ENCODE measurements at places on chromosomes 7 and 10.

DNA sequence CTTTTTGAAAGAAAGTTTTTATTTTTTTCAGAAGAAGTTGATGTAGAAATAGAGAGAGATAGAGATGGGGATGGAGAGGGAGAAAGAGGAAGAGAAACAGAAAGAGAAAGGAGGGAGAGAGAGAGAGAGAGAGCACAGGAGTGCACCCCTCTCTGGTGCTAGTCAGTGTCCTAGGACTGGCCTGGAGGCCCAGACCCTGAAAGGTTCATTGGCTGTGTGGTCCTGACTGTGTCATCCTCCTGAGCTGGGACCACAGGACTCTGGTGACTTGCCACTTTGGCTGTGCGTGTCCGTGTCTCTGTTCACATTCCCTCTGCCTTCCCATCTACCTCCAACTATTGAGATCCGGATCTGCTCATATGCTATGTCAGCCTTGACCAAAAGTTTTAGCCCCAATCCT is 62.1 kb upstream of the SHH start:
- DNase-seq: no peak

- DNase-seq: no peak
These were observed 46.1 kb downstream of the ARMH3 start for GRCh38 chr10:102009801-102010425.

DNA sequence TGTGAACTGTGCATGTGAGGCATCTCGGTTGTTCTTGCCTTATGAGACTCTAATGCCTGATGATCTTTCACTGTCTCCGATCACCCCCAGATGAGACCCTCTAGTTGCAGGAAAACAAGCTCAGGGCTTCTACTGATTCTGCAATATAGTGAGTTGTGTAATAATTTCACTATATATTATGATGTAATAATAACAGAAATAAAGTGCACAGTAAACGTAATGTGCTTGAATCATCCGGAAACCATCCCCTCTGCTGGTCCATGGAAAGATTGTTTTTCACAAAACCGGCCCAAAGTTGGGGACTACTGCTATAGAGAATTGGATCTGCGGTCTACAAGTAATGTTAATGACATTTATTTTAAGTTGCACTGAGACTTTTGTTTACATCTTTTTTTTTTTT is 126.7 kb downstream of the TPST1 start:
- no peak for DNase-seq

GRCh38 chr7:137879357-137880158 is 32.8 kb upstream of the DGKI start:
- DNase-seq: no peak

GRCh38 chr7:23098029-23098428 is 7.6 kb upstream of the KLHL7 start:
- DNase-seq: no peak

DNA sequence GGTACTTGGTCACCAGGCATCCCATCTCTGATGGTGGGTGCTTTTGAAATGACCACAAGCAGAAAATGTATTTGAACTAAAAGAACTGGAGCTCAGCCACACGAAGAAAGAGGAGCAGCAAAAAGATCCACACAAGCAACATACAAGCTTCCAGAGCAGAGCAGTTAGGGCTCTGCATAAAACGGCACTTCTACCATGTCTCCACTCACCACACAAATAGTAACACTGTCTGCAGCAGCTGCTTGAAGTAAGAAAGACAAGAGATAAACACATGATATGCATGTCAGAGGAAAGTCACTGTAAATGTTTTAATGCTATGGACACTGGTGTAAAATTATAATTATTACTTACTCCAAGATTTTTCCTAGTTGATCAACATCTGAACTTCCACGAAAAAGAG is 32.5 kb upstream of the FAM133B start:
- DNase-seq: no peak

GRCh38 chr7:127638197-127638596 is 13.8 kb upstream of the SND1 start:
- no peak for DNase-seq

- DNase-seq: no peak
These were observed 25.4 kb downstream of the AIFM2 start for GRCh38 chr10:70106958-70107791.

- no peak for DNase-seq
These were observed 84.1 kb downstream of the BMPR1A start for GRCh38 chr10:86840498-86840897.

DNA sequence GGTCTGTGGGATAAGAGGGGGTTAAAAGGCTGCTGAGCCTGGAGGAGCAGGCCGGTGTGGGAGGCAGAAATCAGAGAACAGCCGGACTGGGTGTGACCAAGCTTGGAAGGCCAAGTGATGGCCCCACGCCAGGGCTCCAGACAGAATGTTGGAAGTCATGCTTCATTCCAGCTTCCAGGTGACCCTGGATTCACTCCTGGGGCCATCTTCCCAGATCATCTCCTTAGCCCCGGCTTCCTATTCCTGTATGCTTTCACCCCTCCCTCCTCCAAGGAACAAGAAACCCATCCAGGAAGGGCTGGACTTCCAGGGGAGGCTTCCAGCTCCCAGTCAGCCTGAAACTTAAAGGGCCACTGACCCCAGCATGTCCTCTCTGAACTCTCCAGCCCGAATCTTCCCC is 1.0 kb downstream of the INMT start:
- DNase-seq: no peak

DNA sequence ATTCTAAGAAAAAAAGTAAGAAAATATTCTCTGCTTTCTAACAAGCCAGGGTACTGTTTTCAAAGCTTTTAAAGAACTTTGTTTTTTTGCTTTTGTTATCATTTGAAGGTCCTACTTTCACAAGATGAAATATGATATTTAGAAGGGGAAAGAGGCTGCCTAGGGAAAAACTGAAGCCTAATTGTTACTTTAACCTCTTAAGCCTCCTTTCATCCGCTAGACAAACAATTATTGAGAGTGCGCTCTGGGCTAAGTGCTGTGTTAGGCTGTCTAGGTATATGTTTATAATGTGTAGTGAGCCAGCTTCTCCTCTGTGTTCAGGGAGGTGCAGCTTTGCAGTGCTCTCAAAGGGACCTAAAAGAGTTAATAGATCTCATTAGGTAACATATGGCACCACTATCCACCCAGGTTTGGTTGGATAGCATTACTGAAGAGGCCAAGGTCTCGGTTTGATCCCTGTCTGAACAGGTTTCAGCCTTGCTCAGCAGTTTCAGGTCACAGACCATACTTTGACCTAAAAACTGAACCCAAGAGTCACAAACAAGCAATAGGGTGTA is 17.9 kb downstream of the PDK4 start:
- DNase-seq: no peak

- no peak for DNase-seq
These were observed 12.7 kb downstream of the STRA8 start for GRCh38 chr7:135246191-135246825.

- DNase-seq: no peak
These were observed 43.5 kb downstream of the MCU start for GRCh38 chr10:72735288-72735936.

DNA sequence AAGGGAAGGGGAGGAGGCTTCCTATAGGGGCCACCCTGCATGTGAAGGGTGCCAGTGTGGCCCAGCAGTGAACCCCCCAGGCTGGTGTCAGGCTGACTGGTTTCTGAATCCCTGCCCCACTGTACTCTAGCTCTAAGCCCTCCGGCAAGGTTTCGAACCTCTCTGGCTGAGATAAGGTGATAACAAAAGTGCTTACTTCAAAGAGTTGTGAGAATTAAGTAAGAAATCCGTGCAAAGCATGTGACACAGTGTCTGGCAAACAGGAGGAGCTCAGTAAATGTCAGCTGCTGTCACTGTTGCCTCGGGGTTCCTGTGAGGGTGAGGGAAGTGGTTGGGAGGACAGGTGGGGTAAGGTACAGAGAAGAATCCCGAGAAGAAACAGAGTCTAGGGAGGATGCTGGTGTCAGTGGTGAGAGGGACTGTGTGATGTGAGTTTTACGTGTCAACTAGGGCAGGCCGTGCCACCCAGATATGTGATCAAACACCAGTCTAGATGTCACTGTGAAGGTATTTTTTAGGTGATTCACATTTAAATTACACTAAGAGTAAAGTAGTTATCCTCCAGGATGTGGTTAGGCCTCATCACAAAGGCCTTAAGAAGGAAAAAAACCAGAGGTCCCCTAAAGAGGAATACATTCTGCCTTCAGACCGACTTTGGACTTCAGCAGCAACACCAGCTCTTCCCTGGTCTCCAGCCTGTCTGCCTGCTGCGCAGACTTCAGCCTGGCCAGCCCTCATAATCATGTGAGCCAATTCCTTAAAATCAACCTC is 64.4 kb downstream of the BPGM start:
- DNase-seq: no peak

DNA sequence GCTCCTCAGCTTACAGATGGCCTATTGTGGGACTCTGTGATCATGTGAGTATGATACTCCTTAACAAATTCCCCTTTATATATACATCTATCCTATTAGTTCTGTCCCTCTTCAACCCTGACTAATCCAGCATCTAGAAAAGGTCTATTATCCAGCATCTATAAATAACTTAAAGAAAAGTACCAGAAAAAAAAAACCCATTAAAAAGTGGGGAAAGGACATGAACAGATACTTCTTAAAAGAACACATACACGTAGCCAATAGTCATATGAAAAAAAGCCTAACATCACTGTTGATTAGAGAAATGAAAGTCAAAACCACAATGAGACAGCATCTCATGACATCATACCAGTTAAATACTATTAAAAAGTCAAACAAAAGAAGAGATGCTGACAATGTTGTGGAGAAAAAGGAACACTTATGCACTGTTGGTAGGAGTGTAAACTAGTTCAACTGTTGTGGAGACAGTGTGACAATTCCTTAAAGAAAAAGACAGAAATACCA is 549.5 kb upstream of the GRM3 start:
- DNase-seq: no peak

DNA sequence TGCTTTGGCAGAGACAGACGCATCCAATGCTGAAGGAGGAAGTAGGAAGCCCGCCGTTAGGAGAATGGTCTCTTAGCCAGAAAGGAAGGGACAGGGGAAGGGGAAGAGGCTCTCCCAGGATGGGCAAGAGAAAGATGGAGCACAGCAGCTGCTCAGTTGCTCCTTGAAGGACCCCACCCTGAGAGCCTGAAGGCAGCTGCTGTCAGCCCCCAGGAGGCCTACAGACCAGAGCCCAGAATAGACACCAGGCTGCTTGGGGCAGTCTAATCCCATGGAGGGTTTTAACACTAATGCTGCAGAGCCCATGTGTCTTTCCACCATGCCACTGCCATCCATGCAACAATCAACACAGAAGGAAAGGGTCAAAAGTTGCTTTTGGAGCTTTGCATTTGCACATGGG is 3.5 kb upstream of the C7orf33 start:
- no peak for DNase-seq

GRCh38 chr7:4959306-4959705 is 319 bp upstream of the MMD2 start:
- DNase-seq: no peak

DNA sequence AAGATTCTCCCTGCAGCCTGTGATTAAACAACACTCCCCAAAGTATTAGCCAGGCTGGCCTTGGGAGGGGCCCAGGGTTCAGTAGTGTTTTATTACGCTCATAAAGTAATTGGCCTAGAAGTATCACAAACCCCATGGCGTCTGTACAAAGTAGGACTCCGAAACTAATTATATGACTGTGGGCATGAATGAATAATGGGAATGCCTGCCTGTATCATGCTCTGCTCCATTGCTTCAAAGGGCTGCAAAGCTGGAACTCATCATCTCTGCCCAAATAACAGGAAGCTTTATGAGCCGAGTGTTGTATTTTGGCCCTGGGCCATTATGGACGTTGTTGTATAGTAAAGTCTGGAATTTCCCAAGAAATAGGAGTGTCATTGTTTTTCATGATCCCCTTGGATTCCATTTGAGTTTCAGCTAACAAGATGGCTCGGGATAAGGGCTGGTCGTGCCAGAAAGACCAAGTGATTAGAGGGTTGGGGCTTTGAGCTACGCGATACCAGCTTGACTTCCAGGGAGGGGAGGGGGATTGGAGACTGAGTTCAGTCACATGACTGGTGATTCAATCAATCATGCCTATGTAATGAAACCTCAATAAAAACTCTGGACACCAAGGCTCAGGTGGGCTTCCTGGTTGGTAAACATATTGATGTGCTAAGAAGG is 65.3 kb upstream of the NPTX2 start:
- DNase-seq: no peak

GRCh38 chr10:73186266-73186665 is 18.3 kb downstream of the FAM149B1 start:
- DNase-seq: no peak

DNA sequence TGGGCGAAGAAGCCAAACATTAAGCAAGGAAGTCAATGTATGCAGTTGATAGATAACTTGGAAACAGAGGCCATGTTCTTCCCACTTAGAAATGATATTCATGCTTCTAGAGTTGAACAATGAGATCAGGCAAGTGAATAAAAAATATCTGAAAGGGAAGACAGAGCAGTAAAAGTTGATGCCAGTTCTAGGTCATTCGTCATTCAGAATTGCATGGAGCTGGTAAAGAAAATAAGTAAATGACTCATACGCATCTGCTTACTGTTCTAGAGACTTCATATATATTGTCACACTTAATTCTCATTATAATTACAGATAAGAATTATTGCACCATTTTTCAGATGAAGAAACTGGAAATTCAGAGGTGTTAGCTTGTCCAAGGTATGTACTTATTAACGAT is 158.9 kb upstream of the FERD3L start:
- DNase-seq: no peak

- DNase-seq: no peak
These were observed 1.1 kb upstream of the TFAM start for GRCh38 chr10:58384095-58384494.

GRCh38 chr10:30840395-30841050 is 191.1 kb downstream of the ZNF438 start:
- no peak for DNase-seq

- DNase-seq: no peak
These were observed 826.7 kb upstream of the GHITM start for GRCh38 chr10:83312570-83312969.

DNA sequence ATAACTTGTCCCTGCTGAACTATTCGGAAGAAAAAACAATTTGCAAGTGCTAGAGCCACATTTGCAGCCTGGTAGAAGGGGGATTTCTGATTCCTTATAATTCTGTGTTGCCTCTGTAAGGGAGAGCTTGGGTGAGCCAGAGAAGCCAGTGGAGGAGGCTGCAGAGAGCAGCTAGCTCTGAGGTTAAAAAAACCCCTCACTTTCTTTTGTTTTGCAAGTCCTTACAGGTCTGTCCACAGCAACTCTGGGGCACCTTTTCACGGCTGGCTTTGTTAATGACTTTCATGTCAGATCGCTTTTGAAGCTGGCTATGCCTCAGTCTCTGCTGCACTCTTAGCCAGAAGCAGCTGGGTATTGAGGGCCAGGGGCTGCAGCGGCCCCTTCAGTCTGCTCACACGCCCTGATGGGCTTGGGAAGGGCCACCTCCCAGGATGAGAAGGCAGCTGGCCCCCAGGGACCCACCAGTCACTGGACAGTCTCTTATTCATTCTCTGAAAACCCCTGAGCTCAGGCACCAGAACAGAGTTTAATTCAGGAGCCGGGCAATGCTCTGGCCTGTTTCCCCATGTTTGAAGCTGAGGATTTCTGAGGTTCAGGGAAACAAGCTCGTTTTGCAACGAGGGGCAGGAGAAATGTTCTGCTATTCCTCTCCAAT is 30.9 kb downstream of the TRIM8 start:
- no peak for DNase-seq
